Stimulated activated CD8-positive, alpha-beta memory T cell treated with anti-CD3 and anti-CD28 coated beads, Interleukin-7, amount 100 ng/mL, for 4 hours (primary cell): ENCODE measurements at places on chromosomes 12 and 14.

DNA sequence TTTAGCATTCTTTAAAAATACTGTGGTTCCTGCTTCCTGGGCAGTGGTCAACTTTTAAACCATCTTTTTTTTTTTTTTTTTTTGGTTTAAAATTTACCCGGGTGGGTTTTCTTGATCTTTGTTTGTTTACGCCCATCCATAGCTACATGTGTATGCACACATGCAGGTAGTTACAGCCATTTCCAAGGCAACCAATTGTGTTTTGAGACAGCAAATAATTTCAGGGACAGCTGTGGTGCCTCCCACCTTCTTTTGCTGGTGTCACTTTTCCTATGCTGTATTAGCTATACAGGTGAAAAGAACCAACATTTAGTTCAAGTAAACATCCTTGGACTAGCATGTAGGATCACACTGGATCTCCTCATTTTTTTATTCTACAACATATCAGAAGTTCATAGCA lies 52.0 kb upstream of the PSMA6 start:
- DNase-seq: no peak

GRCh38 chr12:58081488-58081887 lies 140.1 kb downstream of the ATP23 start:
- no peak for DNase-seq

GRCh38 chr12:2752676-2753371 lies 41.9 kb upstream of the FKBP4 start:
- DNase-seq: peak; percentile 15

DNA sequence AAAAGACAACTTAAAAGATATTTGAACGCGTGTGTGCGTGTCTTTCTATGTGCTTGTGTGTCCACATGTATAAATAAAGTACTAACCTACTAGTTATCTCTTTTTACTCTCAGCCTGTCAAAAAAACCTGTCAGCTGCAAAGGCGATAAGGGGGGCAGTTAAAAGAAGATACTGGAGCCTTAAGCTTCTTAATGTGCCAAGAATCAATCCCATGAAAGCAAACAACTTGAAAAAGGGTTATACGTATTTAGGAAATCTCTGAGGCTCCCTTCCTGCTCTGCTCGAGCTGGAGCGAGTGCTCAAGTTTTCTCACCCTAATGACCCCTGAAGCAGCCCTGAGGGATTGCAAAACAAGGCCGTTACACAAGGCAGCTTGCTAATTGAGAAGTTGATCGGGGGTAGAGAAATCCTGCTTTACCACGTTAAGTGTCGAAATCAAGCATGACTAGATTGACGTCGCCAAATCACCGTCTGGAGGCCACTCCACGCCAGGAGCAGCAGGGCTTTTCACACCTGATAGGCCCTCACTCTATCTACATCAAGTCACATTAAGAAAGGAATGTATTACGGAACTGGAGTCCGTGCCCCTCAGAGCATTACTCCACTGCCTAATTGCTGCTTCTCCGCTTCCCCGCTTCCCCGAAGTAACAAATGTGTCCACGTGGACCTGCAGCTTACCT lies 32.4 kb downstream of the LMO3 start:
- no peak for DNase-seq

- no peak for DNase-seq
Measured at GRCh38 chr12:44689587-44689986, 186.5 kb downstream of the NELL2 start.

DNA sequence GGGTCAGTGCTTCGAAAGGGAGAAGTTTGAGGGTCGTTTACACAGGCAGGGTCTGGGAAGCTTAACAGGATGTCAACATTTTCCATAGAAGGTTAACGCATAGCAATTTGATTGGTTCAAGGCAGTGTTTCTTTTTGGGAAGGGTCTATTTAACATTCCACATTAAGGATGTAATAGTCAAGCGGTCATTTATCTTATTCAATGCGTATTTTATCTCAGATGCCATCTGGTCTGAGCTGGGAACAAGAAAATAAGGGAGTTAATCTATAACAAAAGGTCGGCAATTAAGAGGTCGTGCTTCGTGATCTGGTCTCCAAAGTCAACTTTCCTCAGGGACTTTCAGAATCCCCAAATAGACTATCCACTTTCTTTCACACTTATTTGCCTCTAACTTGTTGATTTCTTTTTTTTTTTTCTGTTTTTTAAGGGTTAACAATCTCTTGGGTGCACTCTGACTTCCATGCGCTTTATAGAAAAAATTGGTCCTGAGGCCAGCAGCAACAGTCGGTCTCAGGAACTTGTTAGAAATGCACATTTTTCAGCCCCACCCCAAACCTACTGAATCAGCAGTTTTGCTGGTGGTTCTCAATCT lies 550 bp upstream of the RESF1 start:
- DNase-seq: no peak

DNA sequence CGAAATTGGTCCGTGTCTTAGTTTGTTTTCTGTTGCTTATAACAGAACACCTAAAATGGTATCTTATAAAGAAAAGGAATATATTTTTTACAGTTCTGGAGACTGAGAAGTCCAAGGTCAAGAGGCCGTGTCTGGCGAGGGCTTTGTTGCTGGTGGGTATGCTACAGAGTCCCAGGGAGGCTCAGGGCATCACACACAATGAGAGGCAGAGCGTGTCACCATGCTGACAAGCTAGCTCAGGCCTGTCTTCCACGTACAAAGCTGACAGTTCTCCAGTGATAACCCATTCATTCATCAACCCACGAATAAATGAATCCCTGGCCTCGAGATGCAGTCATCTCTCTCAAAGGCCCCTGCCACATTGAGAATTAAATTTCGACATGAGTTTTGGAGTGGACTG lies 56.7 kb upstream of the AEBP2 start:
- DNase-seq: no peak

DNA sequence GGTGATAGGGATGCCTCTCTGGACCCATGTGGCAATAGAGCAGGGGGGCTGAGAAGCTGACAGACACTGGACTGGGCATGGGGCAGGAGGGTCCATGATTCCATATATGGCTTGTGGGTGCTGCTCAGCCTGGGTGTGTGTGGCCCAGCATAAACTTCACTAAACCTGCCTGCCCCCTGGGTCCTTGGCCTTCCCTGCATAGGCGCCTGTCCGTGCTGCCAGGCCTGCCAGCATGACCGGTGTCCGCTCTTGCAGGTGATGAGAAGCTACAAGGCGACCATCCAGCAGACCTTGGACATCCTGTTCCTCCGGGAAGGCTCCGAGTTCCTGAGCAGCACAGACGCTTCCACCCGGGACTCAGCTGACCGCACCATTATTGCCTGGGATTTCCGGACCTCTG lies 61.6 kb downstream of the BEGAIN start:
- no peak for DNase-seq

DNA sequence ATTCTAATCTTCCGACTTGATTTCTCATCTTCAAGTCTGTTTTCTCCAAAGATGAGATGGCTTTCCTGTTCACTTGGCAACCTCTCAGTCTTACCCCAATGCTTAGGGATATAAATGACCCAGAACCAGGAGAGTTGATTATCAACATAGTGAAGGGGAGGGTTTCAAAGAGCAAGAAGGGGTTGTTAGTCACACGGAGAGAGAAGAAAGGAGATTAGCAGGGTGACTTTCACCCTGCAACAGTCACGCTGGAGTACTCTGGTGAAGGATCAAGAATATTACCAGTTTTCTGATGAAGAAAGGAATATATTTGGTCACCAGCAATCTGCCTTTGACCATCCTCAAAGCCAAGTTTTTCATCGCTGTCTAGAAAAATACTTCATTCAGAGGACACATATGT lies at the start of gene TMEM52B:
TMEM52B (plus strand) TSS at position 212 of the 400 bp plus-strand sequence. CDS start 543 bp downstream, outside the sequence.
- DNase-seq: no peak

DNA sequence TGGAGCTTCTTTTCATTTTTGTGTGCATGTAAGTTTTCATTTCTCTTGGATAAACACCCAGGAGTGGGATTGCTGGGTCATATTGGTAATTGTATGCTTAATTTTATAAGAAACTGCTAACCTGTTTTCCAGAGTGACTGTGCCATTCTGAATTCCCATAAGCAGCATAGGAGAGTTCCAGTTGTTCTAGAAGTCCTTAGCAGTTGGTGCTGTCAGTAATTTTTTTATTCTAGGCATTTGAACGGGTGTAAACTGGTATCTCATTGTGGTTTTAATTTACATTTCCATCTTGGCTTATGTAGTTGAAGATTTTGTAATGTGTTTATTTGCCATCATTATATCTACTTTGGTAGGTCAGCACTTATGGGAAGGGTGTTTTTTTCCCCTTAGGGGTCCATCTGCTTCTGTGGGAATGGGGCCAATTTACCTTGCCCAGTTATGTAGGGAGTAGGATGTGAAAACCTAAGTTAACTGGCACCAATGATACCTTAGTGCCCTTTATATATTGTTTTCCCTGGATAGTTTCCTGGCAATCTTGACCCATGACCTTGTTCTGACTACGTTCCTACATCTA lies 202.9 kb downstream of the AKAP6 start:
- DNase-seq: no peak

- no peak for DNase-seq
Measured at GRCh38 chr12:67758521-67758920, 110.0 kb downstream of the DYRK2 start.

DNA sequence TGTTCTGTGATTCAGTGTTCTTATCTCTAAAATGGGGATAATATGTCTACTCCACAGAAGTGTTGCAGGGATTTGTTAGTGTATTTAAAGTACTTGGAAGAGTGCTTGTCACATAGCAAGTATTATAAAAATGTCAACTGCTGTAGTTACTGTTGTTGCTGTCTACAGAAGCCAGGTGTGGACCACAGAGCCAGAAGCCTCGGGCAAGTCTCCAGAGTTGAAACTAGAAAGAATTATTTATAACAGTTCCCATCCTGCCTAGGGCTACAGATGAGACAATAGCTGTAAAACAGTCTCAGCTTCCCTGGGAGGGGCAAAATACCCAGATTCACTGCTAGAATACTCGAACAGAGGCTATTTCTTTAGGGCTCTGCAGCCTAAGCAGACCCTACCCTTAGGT lies 55.4 kb upstream of the FUT8 start:
- DNase-seq: no peak

- no peak for DNase-seq
Measured at GRCh38 chr12:20144341-20144740, 224.0 kb upstream of the PDE3A start.

GRCh38 chr12:116402163-116402939 lies 124.9 kb upstream of the MED13L start:
- no peak for DNase-seq

GRCh38 chr14:52950410-52950897 lies 396 bp downstream of the FERMT2 start:
- DNase-seq: peak; percentile 7

DNA sequence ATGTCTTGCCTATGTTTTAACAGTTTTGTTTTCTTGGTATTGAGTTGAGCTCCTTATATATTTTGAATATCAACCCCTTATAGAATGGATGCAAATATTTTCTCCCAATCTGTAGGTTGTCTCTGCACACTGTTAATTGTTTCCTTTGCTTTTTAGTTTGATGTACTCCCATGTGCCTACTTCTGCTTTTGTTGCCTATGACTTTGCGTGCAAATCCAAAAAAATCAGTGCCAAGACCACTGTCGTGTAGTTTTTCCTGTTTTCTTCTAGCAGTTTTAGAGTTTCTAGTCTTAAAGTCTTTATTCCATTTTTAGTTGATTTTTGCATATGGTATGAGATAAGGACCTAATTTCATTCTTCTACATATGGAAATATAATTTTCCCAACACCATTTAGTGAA lies 28.8 kb downstream of the SENP1 start:
- DNase-seq: no peak

DNA sequence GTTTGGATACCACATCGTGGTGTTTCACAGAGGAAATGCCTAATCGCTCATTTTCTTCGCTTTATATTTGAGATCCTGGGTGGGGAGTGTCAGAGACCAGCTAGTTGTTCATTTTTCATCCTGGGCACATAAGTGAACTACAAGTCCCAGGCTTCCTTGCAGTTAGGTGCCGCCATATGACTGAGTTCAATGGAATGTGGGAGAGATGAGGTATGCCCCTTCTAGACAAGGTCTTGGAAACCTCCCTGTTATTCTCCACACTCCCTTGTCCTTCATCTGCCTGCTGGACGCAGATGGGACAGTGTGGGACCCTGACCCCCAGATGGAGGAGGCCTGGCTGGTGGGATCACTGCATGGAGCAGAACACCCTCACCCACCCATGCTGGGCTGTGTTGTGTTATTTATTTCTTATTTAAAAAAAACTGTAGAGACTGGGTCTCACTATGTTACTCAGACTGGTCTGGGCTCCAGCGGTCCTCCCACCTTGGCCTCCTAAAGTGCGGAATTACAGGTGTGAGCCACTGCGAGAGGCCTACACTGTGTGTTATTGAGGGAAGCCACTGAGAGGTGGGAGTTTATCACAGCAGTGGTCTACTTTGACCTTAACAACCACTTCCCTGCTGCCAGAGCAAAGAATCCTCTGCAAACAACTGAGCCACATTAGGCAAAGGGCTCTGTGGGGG lies 42.9 kb upstream of the VRK1 start:
- DNase-seq: no peak

- DNase-seq: no peak
Measured at GRCh38 chr12:67876305-67876915, 112.8 kb upstream of the IFNG-AS1 start.

- no peak for DNase-seq
Measured at GRCh38 chr14:32601906-32602305, 272.8 kb downstream of the AKAP6 start.

- no peak for DNase-seq
Measured at GRCh38 chr12:96457191-96457930, 32.0 kb upstream of the CFAP54 start.

GRCh38 chr12:130965214-130965613 lies 11.5 kb downstream of the ADGRD1 start:
- DNase-seq: no peak
